WTC11 (cell line): ENCODE measurements at places on chromosomes 1 and 21.

DNA sequence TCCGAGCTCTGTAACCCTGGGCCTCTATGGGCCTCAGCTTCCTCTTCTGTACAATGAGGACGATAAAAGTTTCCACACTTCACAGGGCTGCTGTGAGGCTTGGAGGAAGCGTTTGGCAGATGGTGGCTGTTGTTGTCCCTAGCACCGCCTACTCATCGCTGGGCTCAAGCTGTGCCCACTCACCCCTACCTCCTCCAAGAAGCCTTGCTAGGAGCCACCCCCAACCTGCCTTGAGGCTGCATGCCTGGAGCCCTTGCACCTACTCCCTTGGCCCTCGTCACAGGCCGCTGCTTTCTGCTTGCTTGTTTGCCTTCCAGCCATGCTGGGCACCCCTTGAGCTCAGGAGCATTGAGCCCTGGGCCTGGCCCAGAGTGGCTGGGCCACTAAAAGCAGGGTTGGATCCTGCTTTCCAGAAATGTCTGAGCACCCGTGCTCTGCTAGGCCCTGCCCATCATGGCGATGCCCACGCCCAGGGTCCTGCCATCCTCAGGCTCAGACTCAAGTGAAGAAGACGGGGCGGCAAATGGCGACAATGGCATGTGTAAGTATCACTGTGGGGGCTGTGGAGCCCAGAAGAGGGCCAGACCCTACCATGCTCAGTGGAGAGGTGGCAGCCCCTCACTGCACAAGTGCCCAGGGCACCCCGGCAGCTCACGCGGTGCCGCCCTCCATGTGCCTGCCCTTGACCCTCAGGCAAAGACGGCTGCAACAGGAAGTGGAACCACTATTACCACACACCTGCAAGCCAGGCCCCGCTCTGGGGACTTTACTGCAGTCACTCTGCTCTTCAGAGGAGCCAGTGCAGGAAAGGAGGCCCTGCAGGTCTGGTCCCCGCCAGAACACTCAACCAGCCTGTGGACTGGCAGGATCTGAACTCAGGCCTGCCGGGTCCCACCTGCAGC is 9.5 kb downstream of the SH3BGRL3 start:
- DNase-seq = no peak

- no peak for DNase-seq
These were observed 2.8 kb downstream of the TAL1 start for GRCh38 chr1:47229031-47229885.

GRCh38 chr1:1869469-1869868 is 21.4 kb downstream of the GNB1 start:
- no peak for DNase-seq

DNA sequence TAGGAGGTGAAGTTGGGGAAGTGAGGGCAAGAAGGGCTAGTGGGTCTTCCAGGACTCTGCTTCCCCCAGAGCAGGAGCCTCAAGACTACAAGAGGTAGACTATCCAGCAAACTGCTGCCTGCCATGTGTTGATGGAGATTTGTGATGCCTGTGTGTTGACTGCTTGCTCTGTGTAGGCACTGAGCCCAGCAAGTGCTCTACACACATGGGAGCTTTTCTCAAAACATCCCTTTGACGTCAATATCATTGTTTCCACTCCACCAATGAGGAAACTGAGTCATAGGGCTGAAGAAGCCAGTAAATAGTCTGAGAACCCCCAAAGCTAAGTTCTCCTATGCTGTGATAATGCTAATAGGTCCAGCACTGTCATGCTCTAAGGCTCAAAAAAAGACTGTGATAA is 207.2 kb upstream of the NFIA start:
- DNase-seq = no peak

DNA sequence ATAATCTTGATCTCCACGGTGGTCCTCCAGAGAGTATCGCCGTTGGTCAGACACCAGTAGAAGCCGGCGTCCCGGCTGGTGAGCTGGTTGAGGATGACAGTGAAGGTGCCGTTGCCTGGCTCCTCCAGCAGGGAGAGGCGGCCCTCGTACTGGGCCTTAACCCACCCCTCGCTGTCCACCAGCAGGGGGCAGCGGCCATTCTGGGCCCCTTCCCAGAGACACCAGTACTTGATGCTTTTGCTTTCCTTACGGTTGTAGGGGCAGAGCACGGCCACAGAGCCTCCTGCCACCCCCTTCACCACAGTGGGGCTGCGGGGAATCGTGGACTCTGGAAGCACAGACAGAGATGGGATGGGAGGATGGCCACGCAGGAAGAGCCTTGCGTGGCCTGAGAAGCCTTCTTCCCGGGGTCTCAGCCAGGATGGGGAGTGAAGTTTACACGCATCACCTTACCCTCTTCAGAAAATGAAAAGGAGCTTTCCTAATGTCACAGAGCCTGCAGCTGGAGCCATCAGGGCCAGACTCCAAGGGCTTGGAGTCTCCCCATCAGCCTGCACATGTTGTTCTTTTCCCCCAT is 10.7 kb downstream of the PIGR start:
- peak; percentile 83 for DNase-seq

- no peak for DNase-seq
These were observed 47.4 kb downstream of the ZNF281 start for GRCh38 chr1:200362421-200362820.

DNA sequence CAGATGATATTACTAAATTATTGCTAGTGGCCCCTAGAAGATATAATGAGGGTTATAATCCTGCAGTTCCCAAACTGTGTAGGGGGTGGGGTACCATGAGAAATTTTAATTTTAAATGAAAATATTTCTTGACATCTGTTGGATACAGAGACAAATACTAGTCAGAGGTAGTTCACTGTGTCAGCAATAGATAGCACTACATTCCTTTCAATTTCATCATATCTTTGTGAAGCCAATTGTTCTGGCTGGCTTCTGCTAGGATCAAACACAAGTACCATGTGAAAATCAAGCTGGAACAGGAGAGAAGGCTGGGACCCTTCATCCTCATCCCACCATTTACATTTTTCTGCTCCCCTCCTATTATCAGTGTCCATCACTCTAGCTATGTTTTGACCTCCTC is 208.1 kb downstream of the USH2A start:
- no peak for DNase-seq

- no peak for DNase-seq
These were observed 32.9 kb downstream of the PLEKHA6 start for GRCh38 chr1:204326771-204327300.
